ENCODE measurements at places on chromosomes 4 and X.

DNA sequence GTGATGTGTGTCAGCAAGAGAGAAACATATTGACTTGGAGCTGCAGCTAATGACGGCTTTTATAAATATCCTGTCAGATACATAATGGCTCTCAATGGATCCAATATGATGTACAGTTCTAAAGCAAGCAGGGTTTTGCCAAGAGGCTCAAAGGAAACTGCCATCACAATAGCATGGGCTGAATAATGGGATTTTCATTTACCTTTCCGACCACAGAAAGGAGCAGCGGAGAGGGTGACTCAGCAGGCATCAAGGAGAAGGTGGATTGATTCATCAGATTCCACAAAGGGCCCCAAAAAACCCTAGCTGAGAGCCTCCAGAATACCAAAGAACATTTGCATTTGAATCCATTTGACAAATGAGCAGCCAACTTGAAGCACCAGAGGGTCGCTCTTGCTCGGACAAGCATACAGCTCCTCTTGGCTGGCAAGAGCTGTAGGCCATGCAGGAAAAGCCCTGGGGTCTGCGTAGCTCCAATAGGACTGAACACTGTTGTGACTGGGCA is 355.7 kb upstream of the NOCT start:
- no peak for DNase-seq

GRCh38 chr4:115234405-115235093 is 121.1 kb upstream of the NDST4 start:
- DNase-seq, result no peak

- no peak for DNase-seq
Observed at GRCh38 chr4:164485136-164485535, 268.8 kb upstream of the SMIM31 start.

- DNase-seq, result no peak
Observed at GRCh38 chrX:12673487-12673886, 117.7 kb upstream of the PRPS2 start.

GRCh38 chr4:68476191-68476590 is 28.9 kb downstream of the TMPRSS11E start:
- no peak for DNase-seq

DNA sequence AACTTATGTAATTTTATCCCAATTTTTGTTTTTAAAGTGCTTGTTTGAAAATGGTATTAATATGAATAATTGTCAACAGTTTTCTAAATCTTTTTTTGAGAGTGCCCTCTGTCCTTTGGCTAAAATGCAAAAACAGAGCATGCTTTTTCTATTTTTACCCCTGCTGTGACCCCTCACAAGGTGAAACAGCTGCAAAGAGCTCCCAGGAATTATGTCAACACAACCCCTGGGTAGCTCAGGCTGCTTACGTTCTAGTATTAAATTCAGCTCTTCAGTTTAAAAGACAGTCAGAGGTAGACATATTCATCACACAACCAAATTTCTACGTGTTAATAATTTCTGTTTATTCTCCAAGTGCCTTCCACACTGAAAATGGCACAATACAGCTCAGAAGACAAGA is 367.5 kb downstream of the PRDM5 start:
- no peak for DNase-seq

GRCh38 chrX:154791939-154792338 is 13.3 kb downstream of the MPP1 start:
- no peak for DNase-seq

- DNase-seq, result no peak
Observed at GRCh38 chr4:105666693-105667092, 41.8 kb downstream of the INTS12 start.

DNA sequence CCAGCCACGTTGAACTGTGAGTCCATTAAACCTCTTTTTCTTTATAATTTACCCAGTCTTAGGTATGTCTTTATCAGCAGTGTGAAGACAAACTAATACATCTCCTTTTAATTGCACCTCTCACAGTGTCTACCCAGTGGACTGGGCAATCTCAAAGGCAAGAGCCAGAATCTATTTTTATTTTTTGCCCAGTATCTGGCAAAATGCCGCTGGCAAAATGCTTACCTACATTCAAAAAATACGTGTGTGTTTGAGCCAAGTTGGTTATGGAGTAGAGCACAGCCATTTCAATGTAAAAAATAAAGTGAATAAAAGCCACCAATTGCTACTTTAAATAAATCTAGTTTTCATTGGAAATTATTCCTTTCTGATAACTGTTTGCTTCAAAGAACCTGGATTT is 199.9 kb downstream of the GC start:
- no peak for DNase-seq

DNA sequence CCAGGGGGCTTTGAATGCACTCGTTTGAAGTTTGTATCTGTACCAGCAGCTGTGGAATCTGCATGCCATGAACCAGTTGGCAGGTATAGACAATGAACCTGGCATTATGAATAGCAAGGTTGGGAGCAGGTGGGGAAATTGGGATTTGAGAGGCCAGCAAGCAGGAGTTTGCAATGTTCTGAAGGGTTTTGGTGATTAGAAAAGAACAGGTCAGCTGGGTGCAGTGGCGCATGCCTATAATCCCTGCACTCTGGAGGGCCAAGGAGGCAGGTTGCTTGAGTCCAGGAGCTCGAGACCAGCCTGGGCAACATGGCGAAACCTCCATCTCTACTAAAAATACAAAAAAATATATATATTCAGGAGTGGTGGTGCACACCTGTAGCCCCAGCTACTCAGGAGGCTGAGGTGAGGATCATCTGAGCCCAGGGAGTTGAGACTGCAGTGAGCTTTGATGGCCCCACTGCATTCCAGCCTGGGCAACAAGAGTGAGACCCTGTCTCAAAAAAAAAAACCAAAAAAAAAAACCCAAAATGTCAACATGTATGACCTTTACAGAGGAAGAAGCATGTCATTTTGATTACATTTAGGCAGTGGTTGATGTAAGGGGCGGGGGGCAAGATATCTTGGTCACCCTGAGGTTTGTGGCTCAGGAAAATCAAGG is 63.9 kb downstream of the TSC22D3 start:
- DNase-seq, result no peak

GRCh38 chr4:140234697-140235060 is 80.7 kb upstream of the MAML3 start:
- no peak for DNase-seq

- DNase-seq, result no peak
Observed at GRCh38 chr4:121277194-121278105, 103.4 kb downstream of the QRFPR start.

DNA sequence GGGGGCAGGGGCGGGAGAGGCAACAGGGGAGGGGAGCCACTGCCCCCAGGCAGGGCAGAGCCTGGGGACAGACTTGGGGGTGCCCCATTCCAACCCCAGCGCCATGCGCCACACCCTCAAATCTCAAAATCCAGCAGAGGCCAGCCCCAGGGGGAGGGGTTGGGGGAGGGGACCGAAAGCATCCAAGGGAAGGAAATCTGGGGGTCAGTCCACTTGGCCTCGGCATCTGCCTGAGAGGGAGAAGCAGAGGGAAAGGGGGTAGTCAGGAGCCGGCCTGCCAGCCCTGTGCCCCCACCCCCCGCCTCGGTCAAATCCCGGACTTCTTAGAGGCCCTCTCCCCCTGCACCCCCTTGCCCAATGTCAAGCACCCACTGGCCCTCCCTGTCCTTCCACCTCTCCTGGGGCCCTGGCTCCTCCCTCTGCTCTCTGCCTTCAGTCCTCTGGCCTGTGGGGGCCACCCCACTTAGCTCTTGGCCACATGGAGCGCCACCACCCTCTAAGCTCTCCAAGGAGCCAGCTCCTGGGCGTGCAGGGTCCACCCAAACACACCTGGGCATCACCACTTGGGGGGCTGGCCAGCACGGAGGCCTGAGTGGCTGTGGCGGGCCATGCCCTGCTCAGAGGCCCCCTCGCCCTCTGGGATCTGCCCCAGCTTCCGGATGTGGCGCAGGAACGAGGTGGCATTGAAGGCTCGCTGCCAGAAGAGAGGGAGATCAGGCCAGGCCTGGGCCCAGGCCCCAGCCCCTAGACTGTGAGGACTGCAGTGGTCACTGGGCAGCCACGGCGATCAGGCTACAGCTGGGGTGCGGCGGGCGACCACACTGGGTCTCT is 3.5 kb downstream of the PNCK start:
- DNase-seq, result no peak

GRCh38 chr4:7232061-7232650 is 39.8 kb downstream of the SORCS2 start:
- DNase-seq, result no peak

DNA sequence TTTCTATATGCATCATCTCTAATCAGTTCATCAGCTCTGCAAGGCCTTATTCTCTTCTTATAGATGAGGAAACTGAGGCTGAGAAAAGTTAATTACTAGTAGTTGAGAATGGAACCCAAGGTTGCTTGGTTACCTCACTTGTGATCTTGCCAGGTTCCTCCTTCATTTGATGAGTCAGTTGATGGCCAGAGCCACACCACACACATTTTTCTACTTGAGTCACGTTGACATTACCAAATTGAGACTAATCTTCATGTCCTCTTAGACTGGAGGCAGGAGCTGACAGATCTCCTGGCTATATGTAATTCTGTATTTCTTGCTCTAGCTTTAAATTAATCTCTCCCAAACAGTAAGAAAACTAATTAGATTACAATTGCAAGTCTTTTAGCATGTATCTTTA is 428.4 kb downstream of the AFF2 start:
- DNase-seq, result no peak

DNA sequence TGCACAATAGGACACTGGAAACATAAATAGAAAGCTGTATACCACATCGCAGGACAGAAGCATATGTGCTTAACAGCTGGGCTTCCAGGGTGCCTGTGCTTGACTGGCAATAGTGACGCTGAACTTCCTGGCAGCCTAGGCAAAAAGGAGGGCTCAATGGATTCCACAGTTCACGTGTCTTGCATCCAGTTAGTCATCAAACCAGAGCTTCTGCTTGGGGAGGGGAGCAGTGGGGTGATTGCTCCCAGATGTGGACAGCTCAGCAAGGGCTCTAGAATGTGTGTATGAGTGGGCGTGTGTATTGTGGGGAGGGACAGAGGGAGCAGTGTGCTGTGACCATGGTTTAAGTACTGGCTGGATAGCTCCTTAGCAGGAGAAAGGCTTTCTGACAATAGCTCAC is 2.3 kb downstream of the PRRG3 start:
- DNase-seq, result peak; percentile 75

GRCh38 chr4:129111919-129112318 is 16.0 kb downstream of the C4orf33 start:
- no peak for DNase-seq

DNA sequence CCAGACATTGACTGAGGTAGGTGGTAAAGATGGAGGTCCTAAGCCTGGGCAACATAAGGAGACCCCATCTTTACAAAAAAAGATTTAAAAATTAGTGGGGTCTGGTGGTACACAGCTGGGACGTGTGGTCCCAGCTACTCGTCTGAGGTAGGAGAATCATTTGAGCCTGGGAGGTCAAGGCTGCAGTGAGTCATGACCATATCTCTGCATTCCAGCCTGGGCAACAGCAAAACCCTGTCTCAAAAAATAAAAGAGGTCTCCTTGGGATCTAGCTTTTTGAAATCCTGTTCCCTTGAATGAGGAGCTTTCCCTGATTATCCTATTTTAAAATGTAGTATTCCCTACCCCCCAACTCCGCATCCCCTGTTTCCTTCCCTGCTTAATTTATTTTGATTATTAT is 78.7 kb upstream of the OGT start:
- DNase-seq, result no peak

DNA sequence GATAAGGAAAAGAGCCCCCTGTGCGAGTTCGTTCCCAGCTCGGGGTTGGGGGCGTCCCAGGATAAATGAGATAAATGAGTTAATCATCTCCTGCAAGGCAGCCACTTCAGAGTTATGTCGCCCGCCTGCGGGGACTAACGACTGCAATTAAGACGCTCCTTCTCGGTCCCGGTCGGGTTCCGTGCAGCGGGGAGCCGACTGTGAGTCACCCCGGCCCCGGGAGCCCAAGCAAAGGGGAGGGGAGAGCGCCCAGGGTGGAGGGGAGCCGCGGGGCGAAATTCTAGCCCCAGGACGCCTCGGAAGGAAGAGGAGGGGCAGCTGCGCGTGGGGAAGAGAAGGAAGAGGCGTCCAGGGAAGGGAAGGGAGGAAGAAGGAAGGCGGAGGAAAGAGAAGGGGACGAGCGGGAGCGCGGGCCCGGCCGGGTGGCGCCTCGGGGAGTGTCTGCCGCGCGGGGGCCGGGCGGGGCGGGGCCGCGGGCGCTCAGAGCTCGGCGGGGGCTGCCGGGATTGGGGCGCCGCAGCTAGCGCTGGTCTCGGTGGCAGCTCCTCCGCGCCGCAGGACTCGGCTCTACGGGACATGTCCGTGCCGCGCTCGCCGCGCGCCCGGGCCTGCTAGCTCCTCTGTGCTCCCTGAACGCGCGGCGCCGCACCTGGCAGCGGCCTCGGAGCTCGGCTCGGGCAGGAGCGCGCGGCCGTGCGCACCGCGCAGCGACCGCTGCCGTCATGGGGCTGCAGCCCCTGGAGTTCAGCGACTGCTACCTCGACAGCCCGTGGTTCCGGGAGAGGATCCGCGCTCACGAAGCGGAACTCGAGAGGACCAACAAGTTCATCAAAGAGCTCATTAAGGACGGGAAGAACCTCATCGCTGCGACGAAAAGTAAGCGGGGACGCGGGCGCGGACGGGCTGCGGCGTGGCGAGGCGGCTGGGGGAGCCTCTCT is at the start of gene ARHGAP10:
Gene ARHGAP10, plus strand, starts transcription at position 509 of the 938 bp plus-strand sequence. Its CDS starts 214 bp downstream, at position 723.
- DNase-seq, result no peak

GRCh38 chrX:11458170-11458569 is 165.0 kb downstream of the AMELX start:
- no peak for DNase-seq

- DNase-seq, result no peak
Observed at GRCh38 chr4:6029254-6029653, 11.0 kb upstream of the C4orf50 start.

GRCh38 chr4:186900232-186900900 is 176.7 kb upstream of the FAT1 start:
- DNase-seq, result peak; percentile 45

- DNase-seq, result no peak
Observed at GRCh38 chr4:167079762-167080161, 154.5 kb downstream of the SPOCK3 start.

DNA sequence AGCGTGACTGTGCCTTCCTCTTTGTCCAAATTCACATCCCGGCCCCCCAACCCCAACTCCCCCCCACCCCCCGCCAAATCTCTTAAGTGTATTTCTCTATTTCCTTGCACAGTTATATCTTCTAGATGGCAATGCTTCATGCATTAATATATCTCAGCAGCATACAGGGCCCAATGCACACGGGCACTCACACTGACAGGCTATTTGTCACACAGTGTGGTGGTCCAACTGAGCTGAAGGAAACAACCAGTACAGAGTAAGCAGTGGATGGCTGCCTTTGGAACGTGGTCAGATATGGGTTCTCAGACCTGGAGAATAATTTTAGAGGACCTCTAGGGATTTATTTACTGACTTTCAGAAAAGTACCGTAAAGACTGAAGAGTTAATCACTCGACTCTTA is 681 bp downstream of the EXOC1 start:
- no peak for DNase-seq

Data from AG09309 (cell line).